ENCODE measurements at places on chromosomes 2 and 18. TPM values are rescaled to one million over a fixed set of nuclear protein-coding genes. Genes with fewer than 3 reads are reported as not detected.

The ANKRD30B gene
- not detected for total RNA-seq

The KIAA2012 gene
- total RNA-seq = not detected

The HES6 gene
- 59.0 TPM for total RNA-seq

The CNGA3 gene
- not detected for total RNA-seq

The EFEMP1 gene
- not detected for total RNA-seq

DNA sequence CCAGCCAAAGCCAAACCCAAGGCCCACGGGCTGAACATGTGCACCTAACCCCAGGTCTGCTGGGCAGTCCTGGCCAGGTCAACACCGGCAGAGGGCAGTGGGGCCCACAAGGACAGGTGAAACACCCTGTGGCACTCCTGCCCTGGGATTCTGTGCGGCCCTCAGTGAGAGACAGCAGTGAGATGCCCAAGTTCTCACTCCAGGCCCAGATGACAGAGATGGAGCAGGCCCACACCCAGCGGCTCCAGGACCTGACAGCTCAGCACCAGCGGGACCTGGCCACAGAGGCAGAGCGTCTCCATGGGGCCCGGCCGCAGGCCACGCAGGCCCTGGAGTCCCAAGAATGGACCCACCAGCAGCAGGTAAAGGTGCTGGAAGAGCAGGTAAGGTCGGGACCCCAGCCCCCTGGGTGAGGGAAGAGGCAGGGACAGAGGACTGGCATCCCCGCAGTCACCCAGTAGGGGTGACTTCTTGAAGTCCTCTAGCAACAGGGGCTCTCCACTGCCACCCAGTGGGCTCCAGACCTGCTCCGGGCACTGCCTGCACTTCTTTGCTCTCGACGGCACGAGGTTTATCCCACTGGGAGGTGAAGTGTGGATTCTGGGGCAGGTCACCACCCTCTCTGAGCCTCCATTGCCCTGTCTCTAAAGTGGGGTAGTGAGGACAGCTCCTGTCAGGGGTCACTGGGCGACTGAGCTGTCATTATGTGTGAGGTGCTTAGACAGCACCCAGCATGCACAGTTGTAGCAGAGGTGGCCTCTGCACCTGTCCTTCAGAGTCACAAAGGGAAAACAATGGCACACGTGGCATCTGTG is 8.8 kb upstream of the SNED1 start:
- peak; percentile 77 for DNase-seq

DNA sequence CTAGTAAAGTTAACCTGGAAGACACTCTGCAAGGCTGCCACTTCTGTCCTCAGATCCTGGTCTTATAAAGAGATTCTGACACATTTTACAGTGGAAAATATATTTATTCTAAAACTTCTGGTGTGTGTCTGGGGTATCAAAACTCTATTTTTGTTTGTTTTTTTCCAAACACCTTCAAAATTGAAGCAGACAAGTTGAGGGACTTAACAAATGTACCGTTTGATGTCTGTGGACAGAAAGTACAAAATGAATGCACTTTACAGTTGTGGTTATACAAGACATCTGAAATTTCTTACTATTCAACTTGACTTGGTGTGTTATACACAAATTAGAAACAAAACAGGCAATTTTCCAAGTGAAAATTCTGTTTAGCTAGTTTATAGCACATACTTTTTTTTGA is 823.2 kb upstream of the SALL3 start:
- DNase-seq = no peak

- DNase-seq = no peak
Measured at GRCh38 chr2:106561803-106562202, 74.6 kb downstream of the CD8B2 start.

- DNase-seq = no peak
Measured at GRCh38 chr18:76487782-76488181, 7.3 kb downstream of the ZNF516 start.

- DNase-seq = no peak
Measured at GRCh38 chr2:138280999-138281695, 220.4 kb upstream of the SPOPL start.

GRCh38 chr2:70089220-70089982 is 2.1 kb downstream of the PCBP1 start:
- peak; percentile 24 for DNase-seq

- no peak for DNase-seq
Measured at GRCh38 chr2:72788756-72789155, 37.1 kb downstream of the EXOC6B start.

DNA sequence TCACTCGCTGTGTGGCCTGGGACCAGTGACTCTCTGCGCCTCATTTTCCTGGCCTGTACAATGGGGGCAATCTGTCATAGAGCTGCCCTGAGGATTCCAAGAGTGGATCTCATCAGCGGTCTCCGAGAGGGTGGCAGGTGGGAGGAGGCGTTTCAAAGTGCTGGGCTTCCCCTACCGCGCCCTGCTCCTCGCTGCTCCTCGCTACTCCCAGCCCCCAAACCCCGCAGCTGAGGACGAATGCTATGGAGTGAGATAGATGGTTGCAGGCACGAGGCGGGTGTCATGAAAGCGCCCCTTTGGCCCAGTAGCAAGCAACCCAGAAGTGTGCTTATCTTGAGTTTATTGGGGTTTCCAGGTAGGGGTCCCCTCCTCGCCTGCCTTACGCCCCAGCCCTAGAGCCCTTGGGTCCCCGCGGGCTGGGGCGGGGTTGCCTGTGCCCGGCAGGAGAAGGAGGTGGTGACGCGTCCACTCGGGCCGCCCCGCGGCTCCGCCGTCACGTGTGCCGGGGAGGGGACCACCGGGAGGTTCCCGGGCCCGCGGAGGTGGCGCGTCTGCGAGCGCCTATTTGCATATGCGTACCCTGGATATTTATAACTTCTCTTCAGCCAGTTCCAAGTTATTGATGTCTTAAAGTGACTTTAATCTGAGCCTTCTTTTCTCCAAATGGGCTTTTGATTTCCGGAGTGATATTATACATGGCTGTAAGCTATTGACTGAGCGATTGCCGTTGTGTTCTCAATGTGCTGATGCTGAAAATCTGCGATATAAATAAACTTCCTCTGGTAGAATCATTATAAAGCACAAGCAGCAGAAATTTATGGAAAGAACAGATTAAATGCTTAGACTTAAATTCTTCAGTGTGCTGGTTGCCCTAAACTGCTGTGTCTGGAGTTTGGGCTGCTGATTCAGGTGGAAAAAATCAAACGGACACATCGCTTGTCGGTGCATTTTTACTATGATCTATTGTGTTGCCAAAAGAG is 263.7 kb downstream of the ATAD2B start:
- DNase-seq = no peak

DNA sequence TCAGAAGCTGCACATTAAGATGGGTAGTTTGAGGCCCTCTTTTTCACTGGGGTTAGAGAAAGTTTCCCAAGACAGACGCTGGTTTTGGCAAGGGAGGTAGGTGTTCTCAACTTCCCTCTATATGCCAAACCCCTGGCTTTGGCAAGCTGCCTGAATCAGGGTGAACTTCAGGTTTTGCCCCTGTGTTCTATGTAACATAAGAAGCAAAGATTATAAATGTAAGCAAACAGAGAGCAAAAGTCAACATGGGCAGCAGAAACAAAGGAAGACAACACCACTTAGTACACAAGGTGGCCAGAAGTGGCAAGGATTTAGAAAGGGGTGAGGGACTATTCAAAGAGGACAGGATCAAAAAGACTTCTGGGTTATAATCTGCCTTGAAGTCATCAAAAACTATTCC is 70.5 kb upstream of the TFCP2L1 start:
- DNase-seq = peak; percentile 59

DNA sequence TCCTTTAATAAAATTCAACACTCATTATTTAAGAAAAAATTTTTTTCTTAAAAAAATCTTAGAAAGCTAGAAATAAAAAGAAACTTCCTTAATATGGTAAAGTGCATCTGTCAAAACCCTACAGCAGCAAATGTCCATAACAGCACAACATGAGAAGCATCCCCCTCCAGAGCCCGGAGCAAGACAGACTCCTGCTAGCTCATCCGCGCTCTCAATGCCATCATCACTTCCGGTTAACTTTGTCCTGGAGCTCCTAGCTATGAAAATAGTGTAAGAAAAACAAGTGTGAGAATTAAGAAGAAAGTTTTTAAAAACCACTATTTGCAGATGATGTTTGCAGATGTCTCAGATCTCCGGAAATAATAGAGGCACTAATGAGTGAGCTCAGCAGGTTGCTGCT is 103.1 kb downstream of the TEX51 start:
- DNase-seq = no peak

DNA sequence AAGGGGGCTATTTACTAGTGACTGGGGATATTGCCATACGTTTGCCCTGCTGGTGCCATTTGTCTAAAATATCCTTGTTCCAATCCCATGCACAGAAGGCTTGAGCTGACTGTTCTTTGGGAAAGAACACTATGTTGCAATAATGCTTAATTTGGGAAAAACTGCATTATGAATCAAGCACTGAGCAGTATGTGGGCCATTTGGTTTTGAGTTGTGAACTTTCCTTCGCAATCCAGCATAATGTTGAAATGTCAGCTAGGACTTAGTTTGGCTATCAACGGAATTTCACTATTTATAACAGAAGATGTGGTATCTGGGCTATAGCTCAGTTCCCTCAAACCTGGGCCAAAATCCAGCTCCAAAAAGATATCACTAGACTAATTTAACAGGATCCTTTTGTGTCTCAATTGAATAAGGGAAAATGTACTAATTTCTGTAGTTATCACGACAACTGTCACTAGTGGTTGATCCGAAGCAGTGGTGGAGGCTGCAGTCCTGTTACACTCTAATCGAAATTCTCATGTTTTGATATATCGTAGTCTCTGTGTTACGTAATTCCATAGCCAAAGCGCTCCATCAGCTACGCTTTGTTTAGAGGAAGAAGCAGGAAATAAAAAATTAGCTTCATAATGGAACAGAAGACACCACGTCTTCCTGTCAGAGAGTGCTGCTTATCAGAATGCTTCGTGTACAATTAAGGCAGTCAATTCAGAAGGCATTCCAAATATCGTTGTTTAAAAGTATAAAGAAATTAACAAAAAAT is 686.8 kb upstream of the SALL3 start:
- DNase-seq = no peak

DNA sequence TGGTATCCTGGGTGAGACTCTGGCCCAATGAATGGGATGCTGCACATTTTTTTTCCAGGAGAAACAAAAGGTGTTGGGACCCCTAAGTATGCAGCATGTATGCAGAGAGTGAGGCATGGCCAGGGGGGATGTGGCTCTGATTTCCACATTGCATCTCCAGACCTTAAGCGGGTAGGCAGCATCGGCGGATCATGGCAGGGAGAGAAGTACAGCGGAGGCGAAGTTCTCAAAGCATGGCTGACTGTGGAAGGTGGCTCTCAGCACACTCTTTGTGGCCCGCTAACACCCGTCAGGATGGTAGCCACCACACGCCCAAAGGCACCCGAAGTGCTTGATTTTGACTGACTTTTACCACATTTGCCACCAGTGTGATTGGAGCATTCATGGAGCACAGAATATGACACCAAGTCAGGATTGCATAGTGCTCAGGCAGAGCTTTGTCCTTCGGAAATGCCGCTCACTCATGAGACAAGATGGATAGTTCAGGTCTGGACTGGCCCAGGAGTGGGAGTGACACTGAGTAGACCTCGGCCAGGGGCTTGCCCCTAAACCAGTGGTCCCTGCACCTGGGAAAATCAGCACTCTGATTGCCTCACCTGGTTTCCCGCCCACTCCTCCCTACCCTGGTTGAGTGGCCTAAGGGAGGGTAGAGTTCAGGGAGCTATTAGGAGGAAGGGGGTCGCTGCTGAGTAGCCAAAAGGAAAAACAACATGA is 14.2 kb downstream of the INPP4A start:
- no peak for DNase-seq

GRCh38 chr2:141900826-141901225 is 230.0 kb downstream of the LRP1B start:
- DNase-seq = no peak

DNA sequence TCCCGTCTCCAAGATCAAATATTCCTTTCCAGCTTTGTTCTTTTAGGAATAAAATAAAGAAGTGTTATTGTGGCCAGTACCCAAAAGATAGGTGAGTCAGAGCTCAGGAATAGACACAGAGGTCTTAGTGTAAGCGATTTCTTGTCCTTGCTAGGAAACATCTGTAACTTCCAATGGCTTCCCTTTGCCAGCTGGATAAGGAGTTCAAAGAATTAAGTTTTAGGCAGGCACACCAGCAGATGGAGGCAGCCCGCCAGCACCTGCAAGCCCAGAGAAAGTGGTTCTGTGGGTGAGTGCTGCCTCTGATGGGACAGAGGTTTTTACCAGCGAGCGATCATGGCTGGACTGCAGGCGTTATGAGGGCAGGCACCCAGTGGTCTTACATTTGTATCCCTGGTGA is 125.4 kb downstream of the MGAT5 start:
- no peak for DNase-seq

All from HepG2 (cell line).